ENCODE measurements at places on chromosomes 12 and 14.

GRCh38 chr14:74425525-74426201 lies 347 bp downstream of the SYNDIG1L start:
- DNase-seq = no peak

- DNase-seq = no peak
These were observed 690.7 kb upstream of the TBX3 start for GRCh38 chr12:115374480-115375185.

DNA sequence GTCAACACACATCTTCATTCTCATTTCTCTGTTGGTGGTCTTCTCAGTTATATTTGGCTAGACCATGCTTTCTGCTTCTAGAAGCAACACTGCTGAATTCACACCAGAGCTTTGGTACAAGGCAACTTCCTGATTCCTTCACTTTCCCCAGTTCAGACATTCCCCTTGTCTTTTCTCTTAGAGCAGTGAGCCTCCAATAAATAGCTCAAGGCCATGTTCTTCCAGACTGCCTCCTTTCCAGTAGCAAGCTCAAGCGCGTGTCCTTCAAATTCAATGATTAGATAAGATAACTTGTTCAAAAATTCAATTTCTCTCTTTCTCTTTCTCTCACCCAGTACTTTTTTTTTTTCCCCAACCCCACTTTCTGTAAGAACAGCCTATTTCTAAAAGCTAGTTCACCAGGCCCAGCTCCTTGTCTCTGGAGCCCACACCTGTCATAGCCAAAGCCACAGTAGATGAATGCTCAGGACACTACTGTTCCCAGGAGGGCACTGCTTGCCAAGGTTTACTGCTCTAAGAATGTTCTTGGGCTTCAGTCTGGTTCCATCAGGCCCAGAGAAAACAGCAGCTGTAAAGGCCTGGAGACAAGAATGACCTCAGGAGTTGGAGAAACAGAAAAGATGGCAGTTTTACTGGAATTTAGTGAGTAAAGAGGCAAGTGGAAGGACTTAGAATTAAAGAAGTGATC lies 17.7 kb downstream of the TBK1 start:
- DNase-seq = no peak

GRCh38 chr14:100126401-100126800 lies 33.0 kb downstream of the DEGS2 start:
- no peak for DNase-seq

- DNase-seq = no peak
These were observed 753 bp upstream of the DLGAP5 start for GRCh38 chr14:55192054-55192621.

GRCh38 chr14:33567023-33567728 lies 383.7 kb downstream of the EGLN3 start:
- DNase-seq = peak; percentile 31

DNA sequence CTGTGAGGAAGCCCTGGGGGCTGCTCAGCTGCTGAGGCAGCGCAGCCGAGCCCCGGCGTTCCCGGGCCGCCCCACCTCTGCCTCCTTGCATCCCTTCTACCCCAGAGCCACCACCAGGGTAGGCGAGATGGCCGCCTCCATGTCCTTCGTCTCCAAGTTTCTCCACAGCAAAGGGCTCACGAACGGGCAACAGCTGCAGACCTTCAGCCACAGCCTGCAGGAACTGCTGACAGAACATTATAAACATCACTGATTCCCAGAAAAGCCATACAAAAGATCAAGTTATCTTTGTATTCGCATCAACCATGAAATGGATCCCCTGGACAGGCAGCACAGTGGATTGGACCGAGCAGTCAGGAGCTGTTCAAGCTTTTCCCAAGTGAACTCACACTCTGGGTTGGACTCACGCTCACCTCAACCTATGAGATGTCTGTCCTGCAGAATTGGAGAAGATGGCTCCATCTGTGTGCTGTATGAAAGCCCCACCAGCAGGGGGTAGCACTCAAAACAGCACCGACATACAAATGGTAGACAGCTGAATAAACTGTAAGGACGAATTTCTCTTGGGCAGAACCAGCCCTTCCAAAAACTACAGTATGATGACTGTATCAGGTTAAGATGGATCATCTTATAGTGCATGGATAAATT lies 19.4 kb upstream of the A2M start:
- no peak for DNase-seq

- peak; percentile 44 for DNase-seq
These were observed 8.5 kb downstream of the FBXW8 start for GRCh38 chr12:116919247-116919661.

DNA sequence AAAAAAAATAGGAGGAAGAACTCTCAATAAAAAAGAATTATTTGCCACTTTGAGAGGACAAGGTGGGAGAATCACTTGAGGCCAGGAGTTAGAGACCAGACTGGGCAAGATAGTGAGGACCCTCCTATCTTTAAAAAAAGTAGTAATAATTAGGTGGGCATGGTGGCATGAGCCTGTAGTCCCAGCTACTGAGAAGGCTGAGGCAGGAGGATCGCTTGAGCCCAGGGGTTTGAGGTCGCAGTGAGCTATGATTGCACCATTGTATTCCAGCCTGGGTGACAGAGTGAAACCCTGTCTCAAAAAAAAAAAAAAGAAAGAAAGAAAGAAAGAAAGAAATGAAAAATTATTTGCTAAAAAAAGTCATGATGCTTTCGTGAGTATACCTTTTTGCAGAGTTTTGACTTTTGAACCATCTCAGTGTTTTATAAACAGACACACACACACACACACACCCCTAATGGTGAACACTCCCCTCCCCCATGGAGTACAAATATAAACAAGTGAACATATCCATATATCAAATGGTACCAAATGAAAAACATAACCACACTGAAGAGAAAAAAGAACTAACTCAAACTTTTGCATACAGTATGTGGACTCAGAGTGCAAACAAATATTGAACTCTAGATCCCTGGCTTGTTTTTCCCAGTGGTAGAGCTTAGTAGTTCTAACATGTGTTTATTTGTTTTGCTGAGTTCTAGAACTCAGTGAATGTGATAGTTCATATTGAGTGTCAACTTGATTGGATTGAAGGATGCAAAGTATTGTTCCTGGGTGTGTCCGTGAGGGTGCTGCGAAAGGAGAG lies 27.7 kb upstream of the DNM1L start:
- no peak for DNase-seq

DNA sequence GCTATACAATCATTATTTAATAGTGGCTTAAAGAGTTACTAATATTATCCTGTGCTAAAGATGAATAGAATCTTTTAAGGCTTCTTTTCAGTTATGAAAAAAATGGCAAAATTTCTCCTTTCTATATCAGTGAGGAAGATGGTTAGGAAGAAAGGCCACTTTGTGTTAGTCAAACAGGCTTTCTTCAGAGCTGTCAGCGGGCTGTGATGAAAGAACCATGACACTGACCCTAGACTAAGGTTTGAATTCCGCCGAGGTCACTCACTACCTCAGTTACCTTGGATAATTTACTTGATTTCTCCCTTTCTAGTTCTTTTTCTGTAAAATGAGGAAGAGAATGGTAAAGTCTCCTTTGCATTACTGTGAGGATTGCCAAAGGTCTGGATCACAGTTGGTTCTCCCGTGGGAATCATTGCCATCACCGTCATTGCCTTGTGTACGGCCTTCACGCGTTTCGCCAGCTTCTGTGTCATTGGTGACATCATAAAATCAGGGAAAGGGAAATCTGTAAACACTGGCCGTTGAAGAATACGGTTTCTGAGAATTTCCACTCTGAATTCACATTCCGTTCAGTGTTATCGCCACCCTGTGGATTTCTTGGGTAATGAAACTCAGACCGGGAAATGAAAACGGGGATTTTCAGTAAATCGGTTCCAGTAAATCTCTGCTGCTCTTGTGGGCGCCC lies 26.7 kb upstream of the YBX3 start:
- DNase-seq = peak; percentile 30
